ENCODE measurements at places on chromosomes 7 and 10. TPM values are rescaled to one million over a fixed set of nuclear protein-coding genes. Genes with fewer than 3 reads are reported as not detected.

SPDYE16 gene
- total RNA-seq: not detected

GRCh38 chr7:139427029-139427420, 56.4 kb downstream of the KLRG2 start:
- H3K4me1 ChIP-seq: no peaks in the 10 kb centered on the region
- H3K27ac ChIP-seq: peak overlapping the region; percentile 43
- no peak for DNase-seq
- peaks cover 5% of the 10 kb centered on the region for H3K36me3 ChIP-seq
- no peak overlapping the region for H3K4me3 ChIP-seq

DNA sequence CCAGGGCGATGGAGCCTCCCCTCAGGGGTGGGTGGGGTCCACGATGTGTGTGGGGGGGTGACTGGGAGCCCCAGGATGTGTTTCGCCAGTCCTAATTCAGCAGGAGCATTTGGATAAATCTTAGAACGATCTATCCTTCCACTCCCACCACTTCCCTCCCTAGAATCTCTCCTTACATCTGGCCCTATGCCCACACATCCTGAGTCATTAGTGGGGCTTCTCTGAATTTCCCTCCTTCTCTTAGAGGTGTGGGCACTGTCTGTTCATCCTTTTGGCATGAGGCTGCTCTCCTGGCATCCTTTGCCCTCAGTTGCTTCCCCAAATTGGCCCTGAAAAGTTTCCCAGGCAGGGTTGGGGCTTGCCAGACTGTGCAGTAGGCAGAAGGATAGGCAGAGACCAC, 1.6 kb downstream of the GHRHR start:
- H3K27me3 ChIP-seq: no peaks in the 10 kb centered on the region
- no peak overlapping the region for H3K4me3 ChIP-seq
- no peak overlapping the region for H3K27ac ChIP-seq
- H3K4me1 ChIP-seq: no peaks in the 10 kb centered on the region

GNAT3 gene
- total RNA-seq: not detected

- H3K27ac ChIP-seq: no peak overlapping the region
- no peak overlapping the region for H3K4me3 ChIP-seq
- peaks cover 65% of the 10 kb centered on the region for H3K36me3 ChIP-seq
These were observed 67.3 kb downstream of the SPDYE5 start for GRCh38 chr7:75559355-75559975.

GHRHR gene
- total RNA-seq: not detected

DNA sequence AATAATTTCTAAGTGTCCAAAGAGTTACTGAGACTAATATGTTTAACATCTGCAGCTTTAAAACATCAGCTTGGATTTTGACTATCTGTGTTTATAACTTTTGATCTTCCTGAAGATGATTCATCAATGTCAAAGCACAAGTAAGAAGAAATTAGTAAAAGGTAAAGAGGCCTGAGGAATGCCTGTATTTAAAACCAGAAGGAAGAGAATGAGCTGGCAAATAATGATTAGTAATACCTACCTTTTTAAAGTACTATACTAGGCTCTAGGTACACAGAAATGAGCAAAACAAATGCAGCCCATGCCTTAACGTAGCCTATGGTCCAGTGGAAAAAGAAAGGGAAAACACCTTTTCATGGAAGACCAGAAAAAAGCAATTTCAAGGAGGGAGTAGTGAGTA, 158.0 kb downstream of the KCND2 start:
- no peaks in the 10 kb centered on the region for H3K4me1 ChIP-seq
- no peak overlapping the region for H3K27ac ChIP-seq
- no peaks in the 10 kb centered on the region for H3K36me3 ChIP-seq
- DNase-seq: no peak

HPSE2 gene
- total RNA-seq: not detected

DNA sequence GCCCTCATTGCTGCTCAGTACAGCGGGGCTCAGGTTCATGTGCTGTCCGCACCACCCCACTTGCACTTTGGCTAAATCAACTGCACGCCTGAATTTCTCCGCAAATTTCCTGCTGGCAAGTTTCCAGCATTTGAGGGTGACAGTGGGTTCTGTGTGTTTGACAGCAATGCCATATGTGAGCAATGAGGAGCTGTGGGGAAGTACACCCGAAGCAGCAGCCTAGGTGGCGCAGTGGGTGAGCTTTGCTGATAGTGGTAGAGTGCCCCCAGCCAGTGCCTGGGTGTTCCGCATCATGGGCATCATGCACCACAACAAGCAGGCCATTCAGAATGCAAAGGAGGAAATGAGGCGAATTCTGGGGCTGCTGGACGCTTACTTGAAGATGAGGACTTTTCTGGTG, 103.9 kb upstream of the POT1 start:
- no peaks in the 10 kb centered on the region for H3K4me1 ChIP-seq
- H3K27me3 ChIP-seq: no peaks in the 10 kb centered on the region
- H3K27ac ChIP-seq: no peak overlapping the region
- H3K4me3 ChIP-seq: no peak overlapping the region
- no peaks in the 10 kb centered on the region for H3K36me3 ChIP-seq
- DNase-seq: no peak

DNA sequence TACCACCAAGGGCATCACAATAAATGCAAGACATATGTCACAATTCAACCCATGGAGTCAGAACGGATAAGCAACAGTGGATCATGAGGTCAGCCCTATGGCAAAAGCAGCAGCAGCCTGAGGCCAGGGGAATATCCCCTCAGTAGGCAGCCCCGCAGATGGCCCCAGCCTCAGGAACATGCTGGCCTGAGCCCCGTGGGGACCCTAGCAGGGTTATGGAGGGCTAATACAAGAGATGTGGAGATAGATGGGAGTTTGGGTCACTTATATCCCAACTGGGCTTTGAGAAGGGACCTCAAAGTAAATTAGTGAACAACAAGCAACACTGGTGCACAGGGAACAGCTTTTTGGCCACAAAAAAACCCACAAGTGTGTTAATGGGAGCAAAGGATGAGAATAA, 9.1 kb downstream of the TMEM72 start:
- no peaks in the 10 kb centered on the region for H3K27me3 ChIP-seq
- no peak overlapping the region for H3K4me3 ChIP-seq
- no peak overlapping the region for H3K27ac ChIP-seq
- H3K36me3 ChIP-seq: no peaks in the 10 kb centered on the region
- DNase-seq: no peak

GRCh38 chr10:124305131-124305530, 113.6 kb downstream of the OAT start:
- H3K4me3 ChIP-seq: no peak overlapping the region
- H3K4me1 ChIP-seq: peaks cover 18% of the 10 kb centered on the region
- no peak overlapping the region for H3K27ac ChIP-seq
- DNase-seq: no peak

STAG3 gene
- 0.47 TPM for total RNA-seq

DNA sequence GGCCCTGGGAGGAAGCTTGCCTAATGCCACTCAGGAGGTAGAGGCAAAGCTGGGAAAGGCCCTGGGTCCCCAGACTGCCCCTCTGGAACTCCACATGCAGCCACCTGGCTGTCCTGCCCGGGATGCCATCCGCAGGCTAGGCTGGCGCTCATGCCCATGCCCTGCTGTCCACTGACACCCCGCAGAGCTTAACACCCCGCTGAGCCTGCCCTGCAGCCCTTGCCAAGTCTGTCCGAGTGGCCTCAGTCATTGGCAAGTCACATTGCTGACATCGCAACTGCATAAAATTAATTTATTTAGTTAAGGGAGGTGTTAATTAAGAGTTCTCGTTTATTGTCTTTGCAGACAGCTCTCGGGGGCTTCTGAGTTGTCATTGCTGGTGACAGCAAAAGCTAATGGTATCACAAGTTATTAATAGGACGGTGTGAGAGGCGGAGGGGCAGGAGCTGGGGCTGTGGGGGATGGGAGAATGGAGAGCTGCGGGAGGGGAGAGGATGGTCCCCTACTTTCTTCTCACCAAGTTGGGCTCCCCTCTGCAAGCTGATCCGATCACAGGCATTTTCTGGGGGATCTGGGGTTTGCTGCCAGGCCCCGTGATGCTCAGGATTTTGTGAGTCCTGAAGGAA, 55.6 kb upstream of the PCBD1 start:
- H3K4me3 ChIP-seq: no peak overlapping the region
- no peaks in the 10 kb centered on the region for H3K36me3 ChIP-seq
- H3K4me1 ChIP-seq: peaks cover 2% of the 10 kb centered on the region
- no peaks in the 10 kb centered on the region for H3K27me3 ChIP-seq
- peak overlapping the region; percentile 56 for H3K27ac ChIP-seq
- DNase-seq: peak; percentile 44

VPS37D gene
- 2.6 TPM for total RNA-seq

DNA sequence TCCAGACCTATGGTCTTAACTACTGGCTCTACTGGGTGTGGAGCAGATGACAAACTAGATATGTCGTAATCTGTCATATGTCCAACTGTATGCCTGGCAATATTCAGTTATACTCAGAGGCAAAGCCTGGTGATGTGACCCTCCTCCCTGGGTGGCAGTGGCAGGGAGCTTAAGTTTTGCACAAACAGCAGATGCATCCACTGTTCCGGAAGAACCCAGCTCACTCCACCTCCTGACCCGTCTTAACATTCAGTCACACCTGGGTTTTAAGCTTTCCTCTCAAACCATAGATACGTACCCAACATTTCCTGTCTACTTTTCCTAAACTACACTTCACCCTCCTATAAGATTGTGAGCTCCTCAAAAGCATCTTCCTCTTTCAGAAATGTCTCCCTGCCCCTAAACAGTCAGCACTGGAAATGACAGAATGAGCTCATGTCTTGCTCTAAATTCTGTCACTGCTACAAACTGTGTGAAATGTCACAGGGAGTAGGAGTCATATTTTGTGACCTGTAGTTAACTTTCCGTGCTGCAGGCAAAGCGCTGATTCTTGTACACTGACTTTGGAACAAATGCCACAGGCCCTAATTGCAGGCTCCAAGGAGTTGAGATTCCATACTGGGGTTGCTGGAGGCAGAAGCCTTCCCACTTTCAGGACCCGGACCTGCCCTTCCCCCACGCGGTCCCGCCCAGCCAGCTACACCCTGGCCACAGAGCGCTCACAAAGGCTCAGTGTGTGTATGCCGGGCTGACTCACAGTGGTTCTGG, 23.9 kb downstream of the SCD start:
- H3K4me1 ChIP-seq: peaks cover 11% of the 10 kb centered on the region
- no peaks in the 10 kb centered on the region for H3K36me3 ChIP-seq
- DNase-seq: peak; percentile 82
- H3K4me3 ChIP-seq: peak overlapping the region; percentile 30
- H3K27me3 ChIP-seq: no peaks in the 10 kb centered on the region

DNA sequence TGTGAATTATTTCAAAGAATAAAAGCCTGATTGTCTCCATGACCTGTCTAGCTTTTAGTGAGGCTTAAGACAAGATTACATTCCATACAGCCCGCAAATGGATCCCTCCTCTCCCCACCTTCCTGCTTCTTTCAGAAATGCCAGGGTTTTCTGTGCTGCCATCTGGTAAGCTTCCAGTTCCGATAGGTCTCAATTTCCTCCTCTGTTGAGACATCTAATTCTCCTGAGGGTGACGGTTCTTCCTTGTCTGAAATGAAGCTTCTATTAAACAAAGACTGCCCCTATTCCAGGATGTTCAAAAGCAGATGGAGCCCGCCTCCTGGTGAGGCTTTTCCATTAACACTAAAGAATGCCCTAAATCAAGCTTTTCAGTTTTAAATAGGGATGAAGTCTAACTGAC, 295.6 kb downstream of the PTPRN2 start:
- no peaks in the 10 kb centered on the region for H3K27me3 ChIP-seq
- no peak overlapping the region for H3K27ac ChIP-seq
- DNase-seq: no peak
- no peaks in the 10 kb centered on the region for H3K4me1 ChIP-seq
- no peak overlapping the region for H3K4me3 ChIP-seq
- no peaks in the 10 kb centered on the region for H3K36me3 ChIP-seq

VSTM4 gene
- 24.8 TPM for total RNA-seq

CELF2 gene
- 80.2 TPM for total RNA-seq

DNA sequence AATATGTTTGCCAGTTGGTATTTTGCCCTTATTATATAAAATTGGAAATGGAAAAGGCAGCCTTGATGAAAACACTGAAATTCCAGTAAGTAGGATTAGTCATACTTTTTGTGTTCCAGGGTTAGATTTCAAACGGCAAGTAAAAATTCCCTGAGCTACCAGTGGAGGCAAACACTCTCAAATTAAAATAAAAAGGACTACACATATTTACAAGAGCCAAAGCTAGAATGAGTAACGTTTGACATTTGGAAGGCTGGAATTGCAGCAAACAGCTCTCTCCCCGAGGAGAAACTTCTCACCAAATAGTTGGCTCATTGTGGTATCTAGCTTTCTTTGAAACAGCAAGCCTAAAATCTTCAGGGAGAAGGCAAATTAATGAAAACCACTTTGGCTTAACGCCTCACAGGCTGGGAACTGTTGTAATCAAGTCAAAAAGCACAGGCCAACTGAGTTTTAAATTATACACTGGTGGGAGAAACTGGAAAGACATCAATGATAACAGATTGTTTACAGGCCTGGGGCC, 288.4 kb downstream of the SNX13 start:
- no peak for DNase-seq
- H3K4me3 ChIP-seq: no peak overlapping the region
- H3K27ac ChIP-seq: no peak overlapping the region
- H3K4me1 ChIP-seq: peaks cover 14% of the 10 kb centered on the region
- no peaks in the 10 kb centered on the region for H3K36me3 ChIP-seq

RFC2 gene
- total RNA-seq: 7.0 TPM

LOXL4 gene
- 1.1 TPM for total RNA-seq

SEC31B gene
- total RNA-seq: 7.2 TPM

GRCh38 chr7:15709978-15710377, 23.5 kb upstream of the MEOX2 start:
- H3K4me1 ChIP-seq: no peaks in the 10 kb centered on the region
- DNase-seq: no peak
- no peak overlapping the region for H3K27ac ChIP-seq
- no peaks in the 10 kb centered on the region for H3K27me3 ChIP-seq
- H3K36me3 ChIP-seq: no peaks in the 10 kb centered on the region

DNA sequence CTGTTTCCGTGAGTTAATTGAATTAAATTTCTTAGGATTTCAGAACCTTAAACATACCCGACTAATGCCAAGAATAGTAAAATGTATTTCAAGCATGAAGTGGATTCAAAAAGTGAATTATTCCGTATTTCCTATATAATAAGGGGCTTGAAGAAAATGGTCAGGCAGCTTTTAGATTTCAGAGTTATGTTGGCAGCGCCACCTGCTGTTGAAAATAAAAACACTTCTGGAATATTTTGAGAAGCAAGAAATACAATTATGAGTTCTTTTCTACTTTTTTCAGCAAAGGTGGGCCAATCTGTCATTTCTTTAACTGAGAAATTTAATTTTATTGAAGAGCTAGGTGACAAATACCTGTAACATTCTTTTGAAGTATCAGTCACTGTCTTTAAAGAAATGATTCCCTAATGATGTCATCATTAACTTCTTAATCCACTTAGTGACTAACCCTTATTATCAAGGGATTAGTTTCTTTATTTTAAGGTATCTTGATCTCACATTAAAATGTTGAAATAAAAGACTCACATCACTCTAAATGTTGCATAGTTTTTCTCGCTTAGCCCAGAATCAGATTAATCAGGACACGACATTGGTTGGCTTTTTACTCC, 36.6 kb upstream of the AGR3 start:
- no peak overlapping the region for H3K4me3 ChIP-seq
- no peak overlapping the region for H3K27ac ChIP-seq
- no peaks in the 10 kb centered on the region for H3K36me3 ChIP-seq
- H3K27me3 ChIP-seq: no peaks in the 10 kb centered on the region

NPFFR1 gene
- total RNA-seq: not detected

GRCh38 chr10:24661376-24661775, 62.3 kb downstream of the ARHGAP21 start:
- no peaks in the 10 kb centered on the region for H3K27me3 ChIP-seq
- DNase-seq: no peak
- no peak overlapping the region for H3K27ac ChIP-seq
- H3K4me1 ChIP-seq: no peaks in the 10 kb centered on the region
- peaks cover 17% of the 10 kb centered on the region for H3K36me3 ChIP-seq

- DNase-seq: no peak
- H3K36me3 ChIP-seq: no peaks in the 10 kb centered on the region
- no peaks in the 10 kb centered on the region for H3K27me3 ChIP-seq
- no peak overlapping the region for H3K27ac ChIP-seq
- no peak overlapping the region for H3K4me3 ChIP-seq
These were observed 60.4 kb downstream of the TPST1 start for GRCh38 chr7:66265566-66265965.
